ENCODE measurements at places on chromosomes 16 and 17.

GRCh38 chr16:15853021-15853420, 3.8 kb downstream of the MYH11 start:
- H3K4me1 ChIP-seq = peaks cover 15% of the 10 kb centered on the region
- H3K27ac ChIP-seq = no peak overlapping the region
- peaks cover 36% of the 10 kb centered on the region for H3K27me3 ChIP-seq
- H3K4me3 ChIP-seq = no peak overlapping the region
- no peaks in the 10 kb centered on the region for H3K36me3 ChIP-seq

DNA sequence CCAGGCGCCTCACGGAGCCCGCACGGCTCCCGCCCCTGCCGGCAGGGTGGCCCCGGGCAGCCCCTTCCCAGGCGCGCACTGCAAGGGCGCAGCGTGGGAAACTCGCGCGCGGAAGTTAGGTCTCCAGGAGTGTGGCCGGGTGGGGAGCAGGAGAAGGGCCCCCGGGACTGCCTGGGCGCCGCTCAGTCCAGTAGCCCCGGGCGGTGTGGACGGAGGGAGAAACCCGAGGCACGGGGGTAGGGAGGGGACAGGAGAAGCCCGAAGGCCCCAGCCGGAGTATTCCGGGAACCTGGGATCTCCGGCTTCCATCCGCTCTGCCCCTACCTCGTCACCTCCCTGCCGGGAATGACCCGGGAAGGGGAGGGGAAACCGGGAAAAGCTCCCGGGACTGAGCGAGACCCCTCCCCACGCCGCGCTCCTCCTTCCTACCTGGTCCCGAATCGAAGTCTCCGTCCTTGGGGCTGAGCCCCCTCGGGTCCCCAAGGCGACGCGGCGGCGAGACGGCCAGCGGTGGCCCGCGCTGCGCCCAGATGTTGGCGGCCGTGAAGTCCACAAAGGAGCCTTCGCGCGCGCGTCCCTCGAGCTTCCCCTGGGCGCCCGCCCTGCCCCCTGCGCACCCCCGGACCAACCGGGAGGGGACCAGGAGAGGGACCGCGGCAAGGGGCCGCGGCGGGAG, 418 bp downstream of the SOCS3 start:
- peak; percentile 58 for DNase-seq
- peaks cover 23% of the 10 kb centered on the region for H3K36me3 ChIP-seq
- H3K4me1 ChIP-seq = peaks cover 52% of the 10 kb centered on the region
- peak overlapping the region; percentile 80 for H3K4me3 ChIP-seq
- H3K27ac ChIP-seq = peak overlapping the region; percentile 95

- no peaks in the 10 kb centered on the region for H3K27me3 ChIP-seq
- H3K36me3 ChIP-seq = no peaks in the 10 kb centered on the region
- DNase-seq = peak; percentile 37
Measured at GRCh38 chr16:54285414-54286089, 1.0 kb downstream of the IRX3 start.

GRCh38 chr16:87560428-87561199, 41.7 kb upstream of the JPH3 start:
- no peak overlapping the region for H3K27ac ChIP-seq
- DNase-seq = peak; percentile 34
- H3K36me3 ChIP-seq = no peaks in the 10 kb centered on the region

DNA sequence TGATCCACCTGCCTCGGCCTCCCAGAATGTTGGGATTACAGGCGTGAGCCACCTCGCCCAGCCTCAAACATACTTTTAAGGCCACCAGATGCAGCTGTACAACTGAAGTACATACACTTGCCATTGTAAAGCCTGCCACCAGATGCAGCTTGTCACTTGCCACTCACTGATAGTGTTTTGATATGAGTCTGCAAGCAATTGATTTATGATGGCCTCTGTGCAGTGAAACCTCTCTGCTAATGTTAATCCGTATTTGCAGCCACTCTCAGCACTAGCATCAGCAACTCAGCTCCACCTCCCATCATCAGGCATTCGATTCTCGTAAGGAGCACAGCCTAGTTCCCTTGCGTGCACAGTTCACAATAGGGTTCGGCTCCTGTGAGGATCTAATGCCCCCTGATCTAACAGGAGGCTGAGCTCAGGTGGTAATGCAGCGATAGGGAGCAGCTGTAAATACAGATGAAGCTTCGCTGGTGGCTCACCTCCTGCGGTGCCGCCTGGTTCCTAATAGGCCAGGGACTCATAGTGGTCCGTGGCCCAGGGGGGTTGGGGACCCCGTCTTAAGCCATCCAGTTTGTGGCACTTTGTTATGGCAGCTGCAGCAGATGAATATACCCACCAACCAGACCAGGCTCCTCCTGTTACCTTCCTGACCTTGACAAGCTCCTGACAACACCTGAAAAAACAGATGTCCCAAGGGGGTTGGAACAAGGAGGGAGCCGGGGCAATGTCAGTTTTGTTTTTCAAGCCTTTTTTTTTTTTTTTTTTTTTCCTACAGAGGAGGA, 1.3 kb upstream of the HERPUD1 start:
- no peak for DNase-seq
- no peak overlapping the region for H3K4me3 ChIP-seq
- peaks cover 7% of the 10 kb centered on the region for H3K36me3 ChIP-seq
- H3K27me3 ChIP-seq = no peaks in the 10 kb centered on the region

DNA sequence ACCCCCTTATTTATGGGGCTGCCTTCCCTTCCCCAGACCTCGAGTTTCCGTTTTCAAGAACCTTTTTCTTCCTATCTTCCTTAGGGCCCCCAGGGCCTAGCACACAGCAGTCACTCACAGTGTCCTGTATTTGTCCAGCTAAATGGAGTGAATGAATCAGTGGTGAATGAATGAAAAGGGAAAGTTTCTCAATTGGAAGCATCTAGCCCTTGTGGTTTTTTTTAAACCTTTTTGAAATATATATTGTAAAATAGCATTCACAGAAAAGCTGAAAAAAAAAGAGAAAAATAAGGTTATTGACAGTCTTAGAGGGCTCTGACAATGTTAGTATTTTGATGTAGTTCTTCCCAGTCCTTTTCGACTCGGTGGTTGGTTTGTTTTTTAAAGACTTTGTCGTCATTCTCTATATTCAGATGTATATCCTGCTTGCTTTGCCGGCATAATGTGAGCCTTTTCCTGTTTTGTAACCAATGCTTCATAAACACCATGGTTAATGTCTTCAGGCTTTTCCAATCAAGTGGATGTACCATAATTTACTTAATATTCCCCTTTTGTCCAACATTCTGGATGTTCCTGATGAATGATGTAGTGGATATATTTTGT, 45.3 kb downstream of the RAI1 start:
- H3K27ac ChIP-seq = peak overlapping the region; percentile 13
- DNase-seq = no peak
- H3K36me3 ChIP-seq = no peaks in the 10 kb centered on the region
- no peaks in the 10 kb centered on the region for H3K27me3 ChIP-seq
- H3K4me1 ChIP-seq = peaks cover 38% of the 10 kb centered on the region
- H3K4me3 ChIP-seq = no peak overlapping the region

GRCh38 chr16:80691111-80691741, 113.2 kb downstream of the CDYL2 start:
- H3K27ac ChIP-seq = no peak overlapping the region
- no peak for DNase-seq
- H3K36me3 ChIP-seq = no peaks in the 10 kb centered on the region
- no peaks in the 10 kb centered on the region for H3K27me3 ChIP-seq

DNA sequence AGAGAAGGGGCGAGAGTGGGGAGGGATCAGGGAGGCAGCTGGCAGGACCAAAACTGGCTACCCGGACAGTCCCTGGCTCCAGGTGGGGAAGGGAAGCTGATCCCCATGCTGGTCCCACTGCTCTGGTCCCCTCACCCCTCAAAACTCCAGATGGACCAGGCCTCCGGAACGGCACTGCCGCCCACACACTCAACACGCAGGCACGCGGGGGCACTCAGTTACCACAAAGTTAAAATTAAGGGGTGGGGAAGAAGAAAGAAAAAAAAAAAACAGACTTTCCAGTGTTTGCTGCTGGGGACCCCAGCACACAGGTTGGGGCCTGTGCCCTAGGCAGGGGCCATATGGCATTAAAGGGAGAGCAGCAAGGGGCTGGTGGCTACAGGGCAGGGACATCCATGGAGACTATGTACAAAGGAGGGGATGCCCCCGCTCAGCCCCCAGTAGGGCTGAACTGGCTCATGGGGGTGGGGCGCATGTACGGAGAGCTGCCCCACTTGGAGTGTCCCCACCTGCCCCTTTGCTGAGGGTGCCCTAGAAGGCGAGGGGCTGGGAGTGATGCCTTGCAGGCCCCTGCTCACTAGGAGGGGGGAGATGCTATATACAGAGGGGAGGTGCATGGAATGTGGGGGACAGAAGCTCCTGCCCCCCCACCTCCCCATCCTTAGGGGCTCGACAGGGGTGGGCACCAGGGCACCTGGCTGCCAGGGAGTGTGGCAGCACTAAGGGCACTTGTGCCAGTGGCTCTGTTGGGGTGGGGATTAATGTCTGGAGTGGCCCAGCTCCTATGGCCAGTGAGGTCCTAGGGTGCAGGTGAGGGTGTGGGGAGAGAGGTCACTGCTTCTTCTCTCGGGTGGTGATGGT, 5.6 kb downstream of the TP53I13 start:
- no peak overlapping the region for H3K27ac ChIP-seq
- H3K4me3 ChIP-seq = no peak overlapping the region
- H3K4me1 ChIP-seq = peaks cover 5% of the 10 kb centered on the region
- no peak for DNase-seq
- H3K36me3 ChIP-seq = peaks cover 10% of the 10 kb centered on the region

DNA sequence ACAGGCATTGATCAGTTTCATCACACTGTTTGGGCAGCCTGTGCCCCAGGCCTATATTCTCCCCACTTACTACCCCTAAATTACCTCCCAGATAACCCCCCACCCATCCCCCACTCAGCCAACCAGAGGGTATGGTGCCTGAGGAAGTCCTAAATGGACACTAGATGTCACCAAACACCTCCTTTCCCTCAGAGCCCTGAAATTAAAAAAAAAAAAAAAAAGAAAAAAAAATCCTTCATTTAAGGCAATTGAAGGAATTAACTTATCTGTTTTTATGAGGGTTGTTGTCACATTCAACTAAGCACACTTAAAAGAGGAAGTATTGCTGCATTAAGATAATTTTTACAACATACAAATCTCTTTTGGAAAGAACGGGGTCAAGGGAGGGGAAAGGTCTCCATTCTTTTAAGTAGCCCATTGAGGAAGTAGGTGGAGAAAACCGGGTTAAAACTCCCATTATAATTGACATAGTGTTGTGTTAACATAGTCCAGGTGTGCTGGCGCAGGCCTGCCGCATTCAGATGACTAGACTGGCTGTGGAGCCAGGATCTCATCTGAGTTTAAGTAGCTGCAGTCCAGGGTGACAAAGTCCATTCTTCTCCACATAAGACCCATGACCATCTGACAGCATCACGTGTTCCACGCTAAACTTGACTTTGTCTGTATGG, 46.3 kb downstream of the SNX11 start:
- H3K27me3 ChIP-seq = peaks cover 66% of the 10 kb centered on the region
- H3K4me1 ChIP-seq = no peaks in the 10 kb centered on the region

GRCh38 chr16:73846356-73846755, 450.3 kb upstream of the PSMD7 start:
- H3K4me1 ChIP-seq = no peaks in the 10 kb centered on the region
- H3K27ac ChIP-seq = no peak overlapping the region
- H3K36me3 ChIP-seq = no peaks in the 10 kb centered on the region
- H3K4me3 ChIP-seq = no peak overlapping the region

GRCh38 chr17:73646409-73647300, 2.4 kb upstream of the SDK2 start:
- H3K4me3 ChIP-seq = no peak overlapping the region
- no peak for DNase-seq
- H3K27ac ChIP-seq = no peak overlapping the region
- no peaks in the 10 kb centered on the region for H3K36me3 ChIP-seq
- H3K4me1 ChIP-seq = peaks cover 5% of the 10 kb centered on the region

- no peaks in the 10 kb centered on the region for H3K4me1 ChIP-seq
- H3K27me3 ChIP-seq = no peaks in the 10 kb centered on the region
Measured at GRCh38 chr17:72152387-72152929, 31.6 kb downstream of the SOX9 start.

GRCh38 chr16:67668495-67669157, 2.0 kb downstream of the C16orf86 start:
- DNase-seq = no peak
- peak overlapping the region; percentile 89 for H3K27ac ChIP-seq
- no peaks in the 10 kb centered on the region for H3K36me3 ChIP-seq
- no peaks in the 10 kb centered on the region for H3K27me3 ChIP-seq
- no peak overlapping the region for H3K4me3 ChIP-seq

GRCh38 chr17:81483862-81484194, 28.8 kb downstream of the ACTG1 start:
- H3K27me3 ChIP-seq = no peaks in the 10 kb centered on the region
- peaks cover 25% of the 10 kb centered on the region for H3K4me1 ChIP-seq
- H3K36me3 ChIP-seq = no peaks in the 10 kb centered on the region
- peak overlapping the region; percentile 46 for H3K4me3 ChIP-seq

DNA sequence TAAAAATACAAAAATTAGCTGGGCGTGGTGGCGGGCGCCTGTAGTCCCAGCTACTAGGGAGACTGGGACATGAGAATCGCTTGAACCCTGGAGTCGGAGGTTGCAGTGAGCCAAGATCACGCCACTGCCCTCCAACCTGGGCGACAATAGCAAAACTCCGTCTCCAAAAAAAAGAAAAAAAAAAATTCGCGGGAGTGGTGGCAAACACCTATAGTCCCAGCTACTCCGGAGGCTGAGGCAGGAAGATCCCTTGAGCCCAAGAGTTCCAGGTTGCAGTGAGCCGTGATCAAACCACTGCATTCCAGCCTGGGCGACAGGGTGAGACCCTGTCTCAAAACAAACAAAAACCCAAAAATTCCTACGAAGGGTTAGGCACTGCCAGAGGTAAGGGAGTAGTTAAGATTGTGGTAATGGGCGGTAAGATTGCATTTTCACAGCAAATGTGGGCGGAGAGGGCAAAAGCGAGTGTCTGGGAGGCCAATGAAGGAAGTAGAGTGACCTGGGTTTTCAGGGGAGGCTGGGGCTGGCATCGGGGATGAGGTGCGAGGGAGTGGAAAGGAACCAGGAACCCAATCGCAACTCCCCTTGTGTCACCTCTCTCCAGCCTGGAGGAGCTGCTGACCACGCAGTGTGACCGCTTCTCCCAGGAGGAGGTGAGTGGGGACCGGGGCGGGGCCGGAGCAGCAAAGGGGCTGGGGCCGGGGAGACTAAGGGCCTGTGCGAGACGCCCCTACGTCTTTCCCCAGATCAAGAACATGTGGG, 2.6 kb downstream of the MYL11 start:
- peak overlapping the region; percentile 70 for H3K4me3 ChIP-seq
- DNase-seq = peak; percentile 34
- H3K27me3 ChIP-seq = no peaks in the 10 kb centered on the region
- peaks cover 30% of the 10 kb centered on the region for H3K4me1 ChIP-seq

All from heart left ventricle (tissue), 16 donors.